ENCODE measurements at places on chromosomes 4 and X. TPM values are rescaled to one million over a fixed set of nuclear protein-coding genes. Genes with fewer than 3 reads are reported as not detected.

The STS gene
- 0.77 TPM for total RNA-seq

The GPR119 gene
- total RNA-seq: not detected

The WNK3 gene
- total RNA-seq: 0.51 TPM

The SPOCK3 gene
- 1.0 TPM for total RNA-seq

The DNAAF6 gene
- total RNA-seq: not detected

The SCFD2 gene
- total RNA-seq: 21.9 TPM
